Esophagus mucosa (tissue), 1 donor: ENCODE measurements at places on chromosomes 4 and X. TPM values are rescaled to one million over a fixed set of nuclear protein-coding genes. Genes with fewer than 3 reads are reported as not detected.
A peak's percentile ranks its signal among the peaks of the same experiment; 100 is the strongest.

DNA sequence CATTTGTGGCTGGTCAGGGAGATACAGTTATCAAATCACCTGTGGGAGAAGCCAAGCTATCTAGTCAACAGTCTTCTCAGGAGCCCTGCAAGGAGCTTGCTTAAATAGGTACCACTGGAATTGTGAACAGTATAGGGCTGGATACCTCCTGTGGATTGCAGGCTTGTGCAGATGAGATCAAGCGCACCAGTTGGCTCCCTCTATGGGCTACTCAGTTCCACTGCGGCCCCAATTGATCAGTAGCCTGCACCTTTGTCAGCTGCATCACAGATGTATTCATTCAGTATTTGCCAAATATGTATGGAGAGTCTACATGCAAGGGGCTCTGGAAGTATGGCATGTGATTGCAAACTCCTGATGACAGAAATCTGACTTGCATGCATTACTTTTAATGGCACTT, 28.6 kb downstream of the TEX13A start:
- ATAC-seq: peak; percentile 44

DNA sequence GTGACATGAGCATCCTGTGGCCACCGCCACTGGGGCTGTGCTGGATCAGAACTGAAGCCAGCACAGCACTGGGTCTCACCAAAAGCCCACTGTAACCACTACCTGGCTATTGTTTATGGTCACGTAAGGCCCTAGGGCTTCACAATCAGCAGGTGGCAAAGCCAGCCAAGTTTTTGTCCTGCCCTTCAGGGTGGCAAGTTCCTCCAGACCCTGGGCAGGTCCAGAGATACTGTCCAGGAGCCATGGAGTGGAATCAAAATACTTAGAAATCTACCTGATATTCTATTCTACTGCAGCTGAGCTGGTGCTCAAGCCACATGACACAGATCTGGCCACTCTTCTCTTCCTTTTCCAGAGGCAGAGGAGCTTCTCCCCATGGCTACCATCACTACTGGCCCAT, 121.2 kb upstream of the CXXC4 start:
- ATAC-seq: no peak

DNA sequence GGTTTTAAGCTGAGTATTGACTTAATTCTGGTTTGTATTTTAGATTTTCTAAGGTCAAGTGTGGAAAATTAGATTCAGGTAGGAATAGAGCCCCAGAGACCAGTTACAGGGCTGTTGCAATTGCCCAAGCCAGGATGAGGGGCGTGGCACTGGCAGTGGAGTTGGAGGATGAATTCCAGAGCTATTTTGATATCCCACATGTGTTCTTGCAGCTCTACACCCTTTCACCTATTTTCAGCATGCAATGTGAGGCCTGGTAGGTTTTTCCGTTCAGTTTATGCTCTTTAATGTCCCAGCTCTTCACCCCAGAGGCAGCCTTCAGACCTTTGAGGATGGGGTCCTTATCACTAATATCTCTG, 17.9 kb upstream of the OGT start:
- no peak for ATAC-seq

- ATAC-seq: peak; percentile 93
These were observed 51.5 kb downstream of the SPATA18 start for GRCh38 chr4:52102587-52102986.

DNA sequence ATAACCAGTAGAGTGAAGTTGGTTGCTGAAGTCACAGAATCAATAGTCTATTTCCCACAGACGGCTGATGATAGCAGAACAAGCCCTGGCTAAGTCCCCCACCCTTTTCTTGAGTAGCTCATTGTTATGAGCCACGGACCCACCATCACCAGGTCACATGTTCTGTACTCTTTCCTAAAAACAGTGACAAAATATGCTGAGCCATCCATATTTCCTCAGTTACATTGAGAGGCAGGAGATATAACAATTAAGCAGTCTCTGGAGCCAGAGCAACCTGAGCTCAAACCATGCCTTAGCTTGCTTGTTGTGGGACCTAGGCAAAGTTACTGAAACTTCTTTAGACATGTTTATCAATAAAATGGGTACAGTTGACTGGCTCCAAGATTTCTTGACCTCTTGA, 2.9 kb upstream of the CSTF2 start:
- no peak for ATAC-seq

- ATAC-seq: peak; percentile 67
These were observed 63.3 kb upstream of the ANXA10 start for GRCh38 chr4:168028970-168029597.

DNA sequence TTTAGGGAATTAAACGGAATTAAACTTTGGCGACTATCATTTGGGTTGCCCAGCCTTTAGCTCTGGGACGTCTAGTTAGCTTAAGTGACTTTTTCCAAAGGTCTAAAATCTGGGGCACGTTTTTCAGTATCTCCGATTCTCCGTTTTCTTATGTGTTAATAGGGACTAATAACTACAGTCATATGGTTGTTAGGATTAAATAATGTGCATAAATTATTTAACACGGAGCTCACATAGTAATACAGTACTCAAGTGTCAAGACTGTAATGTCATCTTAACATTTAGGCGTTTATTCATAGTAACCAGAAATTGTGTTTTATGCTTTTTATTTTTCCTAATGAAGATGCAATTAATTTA, 466 bp upstream of the CCNA2 start:
- ATAC-seq: no peak

- no peak for ATAC-seq
These were observed 27.2 kb upstream of the SMARCA5 start for GRCh38 chr4:143486314-143486713.

- ATAC-seq: no peak
These were observed 42.4 kb downstream of the N4BP2 start for GRCh38 chr4:40099010-40099409.

GRCh38 chr4:88015659-88016295, 8.3 kb downstream of the PKD2 start:
- ATAC-seq: no peak

- no peak for ATAC-seq
These were observed 187.1 kb downstream of the BCOR start for GRCh38 chrX:39910651-39911050.

DNA sequence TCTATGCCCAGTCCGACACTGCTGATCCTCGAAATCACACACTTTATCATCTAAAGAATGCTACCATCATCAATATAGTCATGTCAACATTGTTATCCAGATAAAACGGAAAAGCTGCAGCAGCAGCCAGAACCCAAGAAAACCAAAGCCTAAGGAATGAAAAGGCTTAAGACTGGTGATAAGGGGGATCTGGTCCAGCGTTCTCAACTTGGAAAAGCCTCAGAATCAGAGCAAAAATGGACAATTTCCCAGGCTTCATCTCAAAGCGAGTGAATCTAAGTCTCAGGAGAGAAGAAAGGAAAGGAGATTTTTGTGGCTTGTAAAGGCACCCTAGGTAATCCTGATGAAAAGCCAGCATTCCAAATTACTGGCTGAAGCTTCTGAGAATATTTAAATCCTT, 8.2 kb downstream of the ZNF518B start:
- no peak for ATAC-seq

DNA sequence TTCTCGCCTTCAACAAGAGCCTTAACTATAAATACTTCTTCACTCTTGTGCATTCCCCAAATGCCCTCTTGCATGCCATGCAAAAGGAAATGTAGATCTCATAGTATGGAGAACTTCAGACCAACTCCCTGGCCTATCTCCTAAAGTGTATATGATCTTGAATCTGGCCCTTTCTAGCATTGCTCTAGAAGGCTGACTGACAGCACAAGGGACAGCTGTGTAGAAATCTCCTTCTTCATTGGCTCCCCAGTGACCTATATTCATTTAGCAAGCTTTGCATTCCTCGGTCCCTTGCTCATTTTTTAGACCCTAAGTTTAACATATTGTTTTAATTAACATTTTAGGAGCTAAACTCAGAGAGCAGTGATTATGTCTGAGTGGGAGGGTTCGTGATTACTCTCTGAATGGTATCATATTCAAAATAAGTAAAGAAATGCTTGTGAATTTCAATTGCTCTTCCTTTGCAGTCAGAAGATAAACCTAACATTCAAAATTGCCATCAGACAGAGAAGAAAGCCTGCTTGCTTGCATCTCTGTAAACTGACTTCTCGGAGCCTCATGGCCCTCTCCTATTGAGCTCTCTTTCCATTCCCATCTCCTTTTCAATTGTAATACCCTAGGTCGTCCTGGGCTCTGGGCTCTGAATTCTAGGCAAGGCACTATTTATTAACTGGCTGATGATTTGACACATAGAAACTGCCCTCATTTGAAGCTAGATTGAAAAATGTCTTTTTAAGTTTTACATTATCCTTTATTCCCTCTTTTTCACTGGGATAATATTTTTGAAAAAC, 120.3 kb upstream of the PRKG2 start:
- ATAC-seq: no peak

DNA sequence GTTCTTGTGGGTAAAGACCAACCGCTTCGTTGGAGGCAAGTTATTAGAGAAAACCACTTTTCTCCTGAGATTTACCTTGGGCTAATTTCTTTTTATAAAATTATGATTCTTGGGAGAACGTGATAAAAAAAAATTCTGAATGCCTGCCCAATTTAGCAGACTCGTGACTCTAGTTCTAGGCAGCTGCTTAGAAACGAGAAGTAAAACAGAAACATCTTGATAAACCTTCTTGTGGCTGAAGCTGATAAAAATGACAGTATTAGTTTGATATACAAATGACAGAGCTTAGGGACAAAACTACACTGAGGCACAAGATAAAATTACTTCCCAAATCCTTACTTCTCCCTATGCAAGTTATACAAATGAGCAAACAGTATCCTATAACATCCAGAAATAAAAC, 458.9 kb upstream of the TEX13C start:
- ATAC-seq: no peak

DNA sequence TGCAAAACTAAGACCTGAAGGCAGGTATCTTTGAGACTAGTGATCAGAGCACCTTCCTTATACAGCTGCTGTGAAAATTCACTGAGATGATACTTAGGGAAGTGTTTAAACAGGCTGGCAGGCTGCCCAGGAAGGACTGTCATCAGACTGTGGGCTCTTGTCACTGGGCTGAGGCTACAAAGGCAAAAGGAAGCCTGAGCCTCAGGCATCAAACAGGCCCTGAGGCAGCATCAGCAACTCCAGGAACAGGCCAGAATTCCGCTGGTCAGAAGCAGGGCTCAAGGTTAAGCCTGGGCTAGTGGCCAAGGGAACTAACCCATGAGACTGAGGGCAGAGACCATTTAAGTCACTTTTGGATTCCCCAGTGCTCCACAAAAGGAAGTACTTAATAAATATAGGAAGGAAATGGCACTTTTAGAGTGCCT, 12.8 kb downstream of the PJA1 start:
- ATAC-seq: peak; percentile 57

DNA sequence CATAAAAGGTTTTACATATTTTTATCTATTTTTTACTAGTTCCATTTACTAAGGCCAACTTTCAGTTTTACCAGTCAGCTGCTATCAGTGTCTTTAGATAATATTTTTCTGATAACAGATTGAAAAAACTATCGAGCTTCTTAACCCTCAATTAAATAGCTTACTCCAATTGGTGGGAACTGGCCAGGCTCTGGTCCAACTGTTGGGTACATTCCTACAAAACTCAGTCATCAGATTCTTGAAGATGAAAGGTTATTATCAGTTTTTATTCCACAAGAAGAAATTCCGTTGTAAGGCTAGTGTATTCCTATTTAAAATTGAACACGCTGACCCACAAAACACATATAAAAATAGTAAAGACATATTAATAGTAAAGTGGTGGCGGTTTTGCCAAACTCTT, 346.2 kb downstream of the MAPK10 start:
- ATAC-seq: no peak

DNA sequence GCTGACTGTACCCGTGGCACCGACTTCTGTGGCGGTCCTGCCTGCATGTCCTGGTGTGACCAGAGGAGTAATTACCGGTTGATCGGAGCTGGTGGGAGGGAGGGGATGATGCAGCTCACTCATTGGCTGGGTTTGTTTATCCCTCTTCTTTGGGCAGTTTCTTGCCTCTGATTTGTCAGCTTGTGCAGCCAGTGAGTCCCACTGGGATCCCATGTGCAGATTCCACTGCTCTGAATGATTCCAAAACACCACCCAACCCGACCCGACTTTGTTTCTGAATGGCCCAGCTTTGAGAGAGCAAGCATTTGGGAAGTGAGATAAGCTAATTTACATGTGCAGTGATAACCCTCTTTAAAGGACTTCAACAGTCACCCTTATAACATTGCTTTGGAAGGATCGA, 13.8 kb downstream of the FHDC1 start:
- no peak for ATAC-seq

GRCh38 chrX:77900688-77901087, 1.4 kb downstream of the COX7B start:
- peak; percentile 44 for ATAC-seq

DNA sequence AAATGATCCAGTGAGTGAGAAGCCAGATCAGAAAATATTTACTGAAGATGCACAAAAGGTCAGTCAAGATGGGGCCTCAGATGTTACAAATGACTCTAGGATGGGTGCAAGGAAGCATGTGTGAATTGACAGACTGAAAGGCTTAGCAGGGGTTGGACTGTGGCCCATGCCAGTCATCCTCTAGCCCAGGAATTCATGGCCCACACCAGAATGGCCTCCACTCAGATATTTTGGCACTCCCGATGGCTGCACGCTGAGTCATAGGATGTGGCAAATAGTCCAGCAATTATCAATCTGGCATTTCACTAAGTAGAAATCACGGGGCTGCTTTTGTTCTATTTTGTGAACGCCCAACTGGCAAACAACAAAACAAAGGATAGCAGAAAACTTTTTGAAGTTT, 406.5 kb downstream of the IQCM start:
- ATAC-seq: no peak

- ATAC-seq: no peak
These were observed 90.8 kb upstream of the TSPAN5 start for GRCh38 chr4:98749206-98749605.

CD40LG gene
- not detected for total RNA-seq

ALPK1 gene
- total RNA-seq: 14.5 TPM

MTMR1 gene
- 26.6 TPM for total RNA-seq

SLC38A5 gene
- 13.6 TPM for total RNA-seq

FGA gene
- total RNA-seq: 0.64 TPM

GBA3 gene
- total RNA-seq: 0.12 TPM

ARAP2 gene
- 28.5 TPM for total RNA-seq

MID2 gene
- total RNA-seq: 17.8 TPM

UNC5C gene
- total RNA-seq: 0.16 TPM

SHOX gene
- total RNA-seq: not detected

ALG13 gene
- total RNA-seq: 27.9 TPM
